Myocyte (in vitro differentiated cells): ENCODE measurements at places on chromosomes 1 and 21.

GRCh38 chr1:98426092-98426491, 235.4 kb upstream of the SNX7 start:
- no peak for DNase-seq

DNA sequence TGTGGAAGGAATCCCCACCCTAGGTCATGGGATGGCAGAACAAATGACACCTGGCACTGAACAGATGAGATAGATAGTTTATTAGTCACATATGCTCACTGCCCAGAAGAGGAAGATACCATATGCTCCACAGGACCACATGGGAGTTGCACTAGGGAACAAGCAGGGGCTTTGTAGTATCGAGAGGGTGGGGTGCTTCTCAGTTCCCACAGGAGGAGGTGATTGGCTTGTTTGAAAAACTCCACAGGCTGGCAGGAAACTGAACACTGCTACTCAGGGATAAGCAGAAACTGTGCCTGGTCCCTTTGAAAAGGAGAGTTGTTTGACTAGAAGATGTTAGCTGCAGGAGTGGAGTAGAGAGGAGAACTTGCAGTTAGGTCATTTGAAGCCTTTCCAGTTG, 31.9 kb upstream of the RXRG start:
- DNase-seq: no peak

GRCh38 chr1:17004466-17005364, 7.0 kb downstream of the ATP13A2 start:
- no peak for DNase-seq

GRCh38 chr1:56534130-56534651, 45.2 kb downstream of the PLPP3 start:
- DNase-seq: no peak

DNA sequence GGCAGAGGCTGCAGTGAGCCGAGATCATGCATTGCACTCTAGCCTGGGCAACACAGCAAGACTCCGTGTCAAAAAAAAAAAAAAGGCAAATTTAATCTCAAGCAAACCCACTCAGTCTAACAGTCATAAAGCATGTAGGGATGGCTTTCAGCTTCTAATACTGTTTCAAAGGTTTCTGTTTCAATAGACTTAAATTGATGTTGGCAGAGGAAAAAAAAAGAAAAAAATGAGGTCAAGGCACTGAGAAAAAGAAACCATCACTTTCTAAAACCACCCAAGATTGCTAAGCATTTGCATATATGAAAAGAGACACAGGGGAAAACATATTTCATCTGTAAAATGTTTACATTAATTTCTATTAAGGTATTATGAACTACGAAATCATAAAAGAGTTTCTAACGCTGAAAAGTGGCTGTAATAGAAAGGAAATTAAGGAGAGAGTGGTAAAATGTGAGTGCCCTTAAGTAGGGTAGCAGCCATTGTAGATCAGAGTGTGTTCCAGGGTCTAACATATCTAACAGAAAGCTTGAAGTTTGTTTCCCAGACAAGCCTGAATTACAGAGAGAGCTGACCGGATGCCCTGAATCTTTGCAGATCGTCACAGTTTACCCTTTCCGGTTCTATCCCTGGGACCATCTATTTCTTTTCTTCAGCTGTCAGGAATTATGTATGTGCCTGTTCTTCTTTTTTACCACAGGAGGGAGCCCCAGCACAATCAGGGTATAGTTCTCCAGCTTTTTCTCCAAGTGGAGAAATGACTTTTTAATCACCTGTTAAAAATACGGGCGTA, 70.0 kb downstream of the PLD5 start:
- DNase-seq: peak; percentile 69

GRCh38 chr1:206960676-206961386, 9.4 kb downstream of the FCAMR start:
- no peak for DNase-seq

GRCh38 chr1:11362547-11363021, 89.6 kb downstream of the UBIAD1 start:
- DNase-seq: no peak

- DNase-seq: peak; percentile 31
Measured at GRCh38 chr1:206905295-206906164, 8.3 kb downstream of the IL24 start.

DNA sequence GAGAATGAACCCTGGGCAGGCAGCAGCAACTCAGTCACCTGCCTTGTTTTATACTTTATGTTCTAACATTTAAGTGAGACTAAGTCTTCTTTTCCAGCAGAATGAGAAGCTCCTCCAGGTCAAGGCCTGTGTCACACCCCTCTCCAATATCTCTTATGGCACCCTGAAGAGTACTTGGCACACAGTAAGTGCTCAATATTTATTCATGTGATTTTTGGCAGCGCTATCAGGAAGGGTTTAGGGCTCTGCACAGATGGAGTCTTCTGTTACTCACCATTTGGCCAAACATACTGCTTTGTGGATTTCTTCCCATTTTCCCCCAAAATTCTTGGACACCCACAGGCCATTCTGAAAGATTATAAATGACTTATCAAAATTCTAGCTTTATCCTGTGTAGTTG, 43.8 kb upstream of the MYBPHL start:
- no peak for DNase-seq

DNA sequence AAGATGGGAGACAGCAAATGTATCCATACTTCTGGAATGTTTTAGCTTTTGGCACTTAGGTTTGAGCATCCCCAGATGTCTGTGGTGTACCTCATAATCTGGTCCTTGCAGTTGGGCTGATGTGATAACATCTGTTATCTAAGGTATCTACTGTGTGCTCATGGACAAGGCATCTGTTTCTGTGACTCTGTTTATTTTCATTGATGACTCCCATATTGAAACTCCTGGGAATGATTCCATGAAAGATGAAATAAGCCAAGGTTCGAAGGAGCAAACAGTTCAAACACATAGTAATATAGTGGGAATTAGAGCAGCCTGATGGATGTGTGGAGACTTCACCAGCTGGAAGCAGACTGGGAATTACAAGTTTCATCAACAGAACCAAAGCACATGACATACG, 20.7 kb upstream of the TRIM45 start:
- no peak for DNase-seq

DNA sequence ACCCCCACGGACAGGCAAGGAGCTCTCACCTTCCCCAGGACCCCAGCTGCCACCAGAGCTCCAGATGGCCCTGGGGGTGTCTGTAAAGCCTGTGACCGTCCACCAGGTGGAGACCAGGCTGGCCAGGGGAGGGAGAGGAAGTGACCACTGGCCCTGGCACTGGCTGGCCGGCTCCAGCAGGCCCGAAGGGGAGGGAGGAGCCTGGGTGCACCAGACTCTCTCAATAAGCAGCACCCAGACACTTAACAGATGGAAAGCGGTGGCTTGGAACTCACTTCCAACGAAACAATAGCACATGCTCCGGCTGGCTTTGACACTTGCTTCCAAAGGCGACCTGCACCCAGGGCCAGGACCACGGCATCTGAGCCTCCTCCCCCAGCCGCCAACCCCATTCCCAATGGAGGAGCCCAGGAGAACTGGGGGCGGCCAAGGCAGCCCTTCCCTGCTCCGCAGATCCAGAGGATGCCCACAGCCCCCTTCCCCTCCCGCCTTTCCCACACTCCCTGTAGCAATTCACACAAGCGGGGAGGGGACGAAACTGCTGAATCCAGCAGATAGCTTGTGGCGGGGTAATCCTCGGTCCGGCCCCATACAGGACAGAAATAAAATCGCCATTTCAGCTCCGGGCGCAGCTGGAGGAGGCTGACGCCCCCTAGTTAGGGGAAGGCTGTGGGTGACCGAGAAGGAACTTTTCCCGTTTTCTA, 742 bp upstream of the PDE9A start:
- DNase-seq: peak; percentile 14

GRCh38 chr1:234915924-234916675, 212.5 kb downstream of the TOMM20 start:
- peak; percentile 49 for DNase-seq

- DNase-seq: no peak
Measured at GRCh38 chr1:11388617-11389016, 90.3 kb upstream of the DISP3 start.

DNA sequence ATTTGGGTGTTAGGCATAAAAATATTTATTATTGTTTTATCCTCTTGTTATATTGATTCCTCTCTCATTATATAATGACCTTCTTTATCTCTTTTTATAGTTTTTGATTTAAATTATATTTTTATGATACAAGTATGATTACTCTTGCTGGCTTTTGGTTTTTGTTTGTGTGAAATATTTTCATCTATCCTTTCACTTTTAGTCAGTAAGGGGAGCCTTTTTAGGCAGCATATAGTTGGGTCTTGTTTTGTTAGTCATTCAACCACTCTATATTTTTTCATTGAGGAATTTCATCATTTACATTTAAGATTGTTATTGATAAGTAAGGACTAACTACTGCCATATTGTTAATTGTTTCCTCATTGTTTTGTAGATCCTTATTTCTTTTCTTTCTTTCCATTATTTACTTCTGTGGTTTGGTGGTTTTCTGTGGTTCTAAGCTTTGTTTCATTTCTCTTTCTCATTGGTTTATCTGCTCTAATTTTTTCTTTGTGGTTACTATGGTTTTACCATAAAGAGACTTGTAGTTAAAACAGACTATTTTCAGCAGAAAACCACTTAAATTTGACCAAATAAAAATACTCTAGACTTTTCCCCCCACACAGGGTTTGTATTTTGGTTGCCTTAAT, 593.1 kb downstream of the NUF2 start:
- peak; percentile 10 for DNase-seq

- no peak for DNase-seq
Measured at GRCh38 chr1:12028957-12029511, 9.7 kb downstream of the MIIP start.

- DNase-seq: peak; percentile 91
Measured at GRCh38 chr21:37711836-37712568, 204.3 kb downstream of the KCNJ6 start.

DNA sequence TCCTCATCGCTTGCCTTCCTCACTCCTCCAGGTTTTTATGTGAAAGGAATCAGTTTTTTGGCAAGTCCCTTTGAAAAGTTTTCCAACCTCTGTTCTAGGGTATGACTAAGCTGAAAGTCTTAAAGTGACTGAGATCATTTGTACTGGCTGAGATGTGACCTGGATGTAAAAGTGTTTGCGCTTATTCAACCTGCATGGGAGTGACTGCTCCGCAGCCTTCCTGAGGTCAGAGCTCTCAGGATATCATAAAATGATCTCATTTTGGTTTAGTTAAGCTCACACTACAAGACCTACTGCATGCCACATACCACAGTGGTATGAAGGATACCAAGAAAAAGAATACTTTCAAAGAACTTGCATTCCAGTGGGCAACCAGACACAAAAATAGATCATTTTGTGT, 29.8 kb upstream of the TADA1 start:
- peak; percentile 75 for DNase-seq

- DNase-seq: no peak
Measured at GRCh38 chr21:20883408-20883800, 114.8 kb upstream of the NCAM2 start.

DNA sequence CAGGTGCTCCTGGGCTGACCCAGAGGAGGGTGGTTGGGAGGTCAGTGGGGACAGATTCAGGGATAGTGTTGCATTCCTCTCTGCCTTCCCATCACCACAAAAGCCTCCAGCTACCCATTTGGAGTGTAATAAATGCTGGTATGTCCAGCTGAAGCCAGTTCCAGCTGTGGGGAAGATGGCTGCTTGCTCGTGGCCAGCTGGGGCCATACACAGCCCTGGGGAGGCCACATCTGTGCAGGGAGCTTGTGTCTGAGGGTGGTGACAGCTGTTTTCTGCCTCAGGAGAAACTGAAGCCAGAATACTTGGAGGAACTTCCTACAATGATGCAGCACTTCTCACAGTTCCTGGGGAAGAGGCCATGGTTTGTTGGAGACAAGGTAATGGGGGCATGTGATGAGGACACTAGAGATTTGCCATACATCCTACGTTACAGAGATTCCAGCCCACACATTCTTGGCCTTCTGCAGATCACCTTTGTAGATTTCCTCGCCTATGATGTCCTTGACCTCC, 2.7 kb downstream of the GSTM4 start:
- DNase-seq: peak; percentile 40
